ENCODE measurements at places on chromosomes 3 and 15.

DNA sequence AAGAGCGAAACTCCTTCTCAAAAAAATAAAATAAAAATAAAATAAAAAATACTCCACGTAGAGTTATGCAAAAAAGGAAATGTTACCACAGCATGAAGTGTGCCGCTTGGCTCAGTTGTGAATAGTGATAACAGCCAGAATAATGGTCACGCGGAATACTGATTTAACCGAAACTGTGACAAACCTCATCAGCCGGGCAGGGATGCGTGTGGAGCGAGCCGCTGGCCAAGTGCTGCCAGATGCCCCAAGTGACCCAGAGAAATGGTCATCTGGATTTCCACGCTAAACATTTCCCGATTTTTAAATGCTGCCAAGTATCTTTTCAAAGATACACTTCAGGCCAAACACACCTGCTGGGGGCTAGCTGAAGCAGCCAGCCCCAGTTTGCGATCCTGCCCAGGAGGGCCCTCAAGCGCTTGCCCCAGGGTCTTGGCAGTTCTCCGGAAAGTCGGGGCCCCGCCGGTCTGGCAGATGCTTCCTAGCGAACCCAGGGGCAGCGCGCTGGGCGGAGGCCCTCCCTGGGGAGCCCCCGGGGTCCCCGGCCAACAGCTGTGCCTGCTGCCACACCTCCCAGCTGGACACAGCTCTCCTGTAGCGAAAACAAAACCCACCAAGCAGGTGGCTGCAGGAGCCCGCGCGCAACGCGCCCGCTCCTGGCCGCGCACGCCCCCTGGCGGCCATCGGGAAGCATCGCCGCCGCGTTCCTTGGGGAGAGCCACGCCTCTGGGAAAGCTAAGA is 35.1 kb downstream of the CMTM6 start:
- DNase-seq = peak; percentile 83

- DNase-seq = no peak
Observed at GRCh38 chr15:34889476-34889875, 80.1 kb downstream of the AQR start.

GRCh38 chr3:184229394-184230080 is at the start of gene VWA5B2:
VWA5B2 (plus strand) TSS chr3:184229585; CDS start chr3:184230529, 944 bp downstream.
- peak; percentile 94 for DNase-seq

DNA sequence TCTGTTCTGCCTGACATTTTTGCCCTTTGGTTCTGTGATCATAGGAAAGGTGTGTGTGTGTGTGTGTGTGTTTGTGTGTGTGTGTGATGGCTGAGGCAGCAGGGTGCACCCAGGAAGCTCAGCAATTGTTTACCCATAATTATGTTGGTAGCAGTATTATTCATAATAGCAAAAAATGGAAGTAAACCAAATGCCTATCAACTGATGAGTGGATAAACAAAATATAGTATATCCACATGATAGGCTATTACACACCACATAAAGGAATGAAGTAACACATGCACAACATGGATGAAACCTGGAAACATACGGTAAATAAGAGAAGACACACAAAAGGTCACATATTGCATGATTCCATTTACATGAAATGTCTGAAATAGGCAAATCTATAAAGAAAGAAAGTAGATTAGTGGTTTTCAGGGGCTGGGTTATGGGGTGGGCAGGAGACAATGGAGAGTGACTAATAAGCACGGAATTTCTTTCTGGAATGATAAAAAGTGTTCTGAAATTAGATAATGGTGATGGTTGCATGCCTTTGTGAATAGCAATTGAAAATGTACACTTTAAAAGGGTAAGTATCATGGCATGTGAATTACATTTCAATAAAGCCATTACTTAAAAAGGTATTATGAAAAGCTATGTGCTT is 167.2 kb downstream of the POLR2M start:
- DNase-seq = no peak

GRCh38 chr3:156605686-156606605 is 51.0 kb upstream of the SSR3 start:
- DNase-seq = no peak

DNA sequence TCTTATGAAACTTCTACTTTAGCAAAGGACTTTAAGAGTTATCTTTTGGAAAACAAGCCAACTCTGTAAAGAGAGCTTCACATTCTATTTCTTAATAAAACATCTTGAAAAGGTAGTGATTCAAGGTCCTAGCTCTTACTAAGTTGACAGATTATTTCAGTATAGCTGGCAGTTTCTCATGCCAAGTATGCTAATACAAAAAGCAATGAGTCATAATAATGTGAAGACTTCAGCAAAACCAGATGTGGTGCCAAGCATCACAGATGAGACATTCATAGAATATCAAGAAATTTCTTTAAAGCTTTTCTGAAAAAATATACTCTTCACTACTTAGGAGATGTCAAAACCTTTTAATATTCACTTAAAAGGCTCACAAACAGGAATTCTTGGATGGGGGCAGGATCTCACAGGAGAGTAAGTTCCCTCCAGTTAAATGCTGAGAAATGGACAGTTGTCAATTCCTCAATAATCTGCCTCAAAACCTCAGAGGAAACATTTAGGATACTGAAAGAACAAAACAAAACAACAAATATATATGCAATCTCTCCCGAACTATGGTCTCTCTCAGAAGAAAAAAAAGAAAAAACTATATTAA is 45.6 kb downstream of the DCBLD2 start:
- no peak for DNase-seq

DNA sequence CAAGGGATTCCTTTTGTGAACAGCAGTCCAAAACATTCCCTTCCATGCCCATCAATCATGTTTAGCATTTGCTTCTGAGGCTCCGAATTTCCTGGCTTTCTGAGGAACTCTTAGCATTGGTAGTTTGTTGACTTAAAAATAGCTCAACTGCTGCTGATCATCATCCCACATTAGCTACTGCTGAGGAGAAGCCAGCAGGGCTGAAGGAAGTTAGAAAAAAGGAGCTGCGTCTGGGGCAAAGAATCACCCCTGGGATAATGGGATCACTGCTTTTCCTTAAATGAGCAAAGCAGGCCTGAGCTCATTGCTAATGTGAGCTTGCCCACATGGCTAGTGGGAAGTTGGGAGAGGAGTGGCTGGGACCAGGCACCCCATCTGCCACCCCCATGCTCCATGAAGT is 39.8 kb downstream of the CYP19A1 start:
- DNase-seq = no peak

DNA sequence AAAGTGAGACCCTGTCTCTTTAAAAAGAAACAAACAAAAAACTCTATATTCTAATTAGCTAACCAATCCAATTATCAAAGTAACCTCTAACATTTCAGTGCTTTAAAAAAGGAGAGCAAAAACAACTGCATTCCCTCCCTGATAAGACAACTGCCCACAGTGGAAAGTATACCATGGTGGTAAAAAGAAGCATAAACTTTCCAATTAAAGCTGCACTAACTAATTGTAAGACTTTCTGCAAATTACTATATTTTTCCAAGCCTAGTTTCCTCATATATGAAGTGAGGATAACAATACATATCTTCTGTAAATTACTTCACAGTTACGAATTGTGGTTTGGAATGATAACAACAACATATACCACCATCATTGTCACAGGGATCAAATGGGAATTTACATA is 35.5 kb downstream of the STAG1 start:
- DNase-seq = no peak

- no peak for DNase-seq
Observed at GRCh38 chr3:46845397-46845859, 17.8 kb downstream of the MYL3 start.

DNA sequence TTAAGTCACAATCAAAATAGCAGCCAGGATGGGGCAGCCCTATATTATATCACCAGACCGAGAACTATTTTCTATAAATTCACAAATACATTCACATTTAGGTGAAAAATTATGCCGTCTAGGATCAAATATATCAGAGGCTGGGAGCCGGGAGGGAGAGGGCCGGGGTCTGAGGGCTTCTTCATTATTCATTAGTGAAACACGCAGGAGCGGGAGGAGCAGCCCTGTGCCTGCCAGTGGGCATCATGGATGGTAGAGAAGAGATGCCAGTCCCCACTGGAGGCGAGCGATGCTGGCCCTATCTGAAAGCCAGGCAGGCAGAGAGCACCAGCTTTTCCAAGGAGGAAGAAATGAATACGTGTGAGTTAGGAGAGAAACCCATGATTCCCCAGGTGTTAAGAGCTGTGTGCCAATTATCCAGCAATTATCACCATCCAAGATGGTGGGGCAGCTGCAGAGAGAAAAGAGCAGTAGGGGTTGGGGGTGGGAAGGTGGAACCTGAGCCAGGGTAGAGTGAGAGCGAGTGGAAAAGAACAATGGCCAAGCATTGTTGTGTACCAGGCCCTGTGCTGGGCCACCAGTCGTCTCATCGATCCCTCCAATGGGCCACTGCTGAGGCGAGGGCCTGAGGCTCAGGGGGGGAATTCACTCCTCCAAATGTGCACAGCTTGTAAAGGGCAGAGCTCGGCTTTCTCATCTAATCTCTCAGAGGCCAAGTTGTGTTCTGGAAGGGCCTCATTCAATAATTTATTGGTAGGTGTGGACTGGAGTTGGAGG is 261.3 kb upstream of the TLE3 start:
- DNase-seq = no peak

DNA sequence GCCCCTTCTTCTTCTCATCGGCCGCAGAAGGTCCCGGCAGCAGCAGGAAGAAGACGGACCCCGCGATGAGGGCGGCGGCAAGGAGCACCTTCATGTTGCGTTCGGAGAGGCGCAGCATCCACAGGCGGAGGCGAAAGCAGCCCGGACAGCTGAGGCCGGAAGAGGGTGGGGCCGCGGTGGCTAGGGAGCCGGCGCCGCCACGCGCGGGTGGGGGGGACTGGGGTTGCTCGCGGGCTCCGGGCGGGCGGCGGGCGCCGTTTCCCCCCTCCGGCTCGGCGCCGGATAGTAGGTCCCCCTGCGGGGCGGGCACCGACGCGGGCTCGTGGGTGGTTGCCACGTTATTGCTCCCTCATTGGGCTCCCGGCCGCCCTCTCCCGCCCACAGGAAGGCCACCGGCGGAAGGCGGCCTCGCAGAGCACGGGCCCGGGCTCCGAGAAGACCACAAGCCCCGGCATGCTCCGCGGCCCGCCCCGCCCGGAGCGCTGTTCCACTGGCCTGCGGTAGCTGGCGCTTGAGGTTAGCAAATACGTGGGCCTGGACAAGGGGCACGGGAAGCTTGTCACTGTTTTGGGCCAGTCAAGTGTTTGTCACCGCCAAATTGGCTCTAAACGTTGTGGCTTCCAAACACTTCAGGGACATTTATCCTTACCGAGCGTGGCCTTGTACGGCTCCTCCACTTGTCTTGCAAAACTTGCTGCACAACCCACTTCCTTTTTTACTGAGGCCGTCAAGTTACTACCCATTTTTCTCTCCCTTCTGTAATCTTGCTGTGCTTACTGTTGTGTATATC is at the start of gene PPIB:
TSS of gene PPIB (minus strand) at position 154 of the 790 bp plus-strand sequence. CDS start at position 118, 36 bp downstream.
- DNase-seq = peak; percentile 98

DNA sequence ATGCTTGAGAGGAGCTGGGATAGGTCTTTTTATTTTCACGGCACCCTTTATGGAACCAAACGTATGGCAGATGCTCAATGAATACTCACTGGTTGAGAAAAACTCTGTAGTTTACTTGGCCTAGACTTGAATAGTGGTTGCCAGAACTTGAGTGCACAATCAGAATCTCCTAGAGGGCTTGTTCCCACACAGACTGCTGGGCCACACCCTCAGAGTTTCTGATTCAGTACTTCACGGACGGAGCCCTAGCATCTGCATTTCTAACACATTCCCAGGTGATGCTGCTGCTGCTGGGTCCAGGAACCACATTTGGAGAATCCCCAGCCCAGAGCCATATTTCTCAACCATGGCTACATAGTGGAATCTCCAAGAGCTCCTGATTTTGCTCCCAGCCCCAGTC is 24.6 kb downstream of the CA12 start:
- no peak for DNase-seq

GRCh38 chr15:35129361-35129760 is 44.3 kb upstream of the NANOGP8 start:
- no peak for DNase-seq

- peak; percentile 49 for DNase-seq
Observed at GRCh38 chr3:130354430-130354829, 9.0 kb downstream of the COL6A5 start.

GRCh38 chr3:43181202-43181821 is 75.4 kb upstream of the POMGNT2 start:
- no peak for DNase-seq

DNA sequence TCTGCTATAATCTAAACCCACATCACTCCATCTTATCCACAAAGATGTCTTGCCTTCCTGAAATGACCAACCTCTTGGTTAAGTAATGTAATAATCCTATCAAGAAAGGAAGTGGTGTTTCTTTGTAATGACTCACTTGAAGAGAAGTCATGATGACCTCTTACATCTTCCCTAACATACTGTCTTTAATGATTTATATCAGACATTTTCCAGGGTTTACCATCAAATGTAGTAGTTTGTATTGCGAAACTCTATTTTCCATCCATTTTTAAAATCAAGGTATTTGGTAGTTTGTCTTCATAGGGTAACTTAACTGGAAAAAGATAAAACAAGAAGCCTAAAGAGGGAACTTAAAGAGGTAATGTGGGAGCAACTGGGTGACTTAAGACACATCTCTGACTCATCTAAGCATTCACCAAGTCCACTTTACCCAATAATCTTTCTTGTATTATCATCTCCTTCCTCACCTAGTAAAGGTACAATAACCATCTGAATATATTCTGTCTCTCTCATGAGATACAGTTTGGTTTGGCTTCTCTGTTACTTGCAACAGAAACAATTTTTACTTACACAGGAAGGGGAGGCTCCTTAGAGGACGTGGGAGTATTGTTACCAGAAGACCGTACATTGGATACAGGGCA is 5.7 kb upstream of the MAPK6 start:
- no peak for DNase-seq

- no peak for DNase-seq
Observed at GRCh38 chr3:127158614-127159229, 34.2 kb upstream of the PRR23E start.

- DNase-seq = no peak
Observed at GRCh38 chr3:64272842-64273241, 47.6 kb upstream of the PRICKLE2 start.

- no peak for DNase-seq
Observed at GRCh38 chr3:5252131-5252530, 64.6 kb downstream of the EDEM1 start.

GRCh38 chr3:13200465-13200864 is 127.2 kb upstream of the IQSEC1 start:
- no peak for DNase-seq

- DNase-seq = no peak
Observed at GRCh38 chr15:100001405-100001804, 268.2 kb upstream of the LYSMD4 start.

DNA sequence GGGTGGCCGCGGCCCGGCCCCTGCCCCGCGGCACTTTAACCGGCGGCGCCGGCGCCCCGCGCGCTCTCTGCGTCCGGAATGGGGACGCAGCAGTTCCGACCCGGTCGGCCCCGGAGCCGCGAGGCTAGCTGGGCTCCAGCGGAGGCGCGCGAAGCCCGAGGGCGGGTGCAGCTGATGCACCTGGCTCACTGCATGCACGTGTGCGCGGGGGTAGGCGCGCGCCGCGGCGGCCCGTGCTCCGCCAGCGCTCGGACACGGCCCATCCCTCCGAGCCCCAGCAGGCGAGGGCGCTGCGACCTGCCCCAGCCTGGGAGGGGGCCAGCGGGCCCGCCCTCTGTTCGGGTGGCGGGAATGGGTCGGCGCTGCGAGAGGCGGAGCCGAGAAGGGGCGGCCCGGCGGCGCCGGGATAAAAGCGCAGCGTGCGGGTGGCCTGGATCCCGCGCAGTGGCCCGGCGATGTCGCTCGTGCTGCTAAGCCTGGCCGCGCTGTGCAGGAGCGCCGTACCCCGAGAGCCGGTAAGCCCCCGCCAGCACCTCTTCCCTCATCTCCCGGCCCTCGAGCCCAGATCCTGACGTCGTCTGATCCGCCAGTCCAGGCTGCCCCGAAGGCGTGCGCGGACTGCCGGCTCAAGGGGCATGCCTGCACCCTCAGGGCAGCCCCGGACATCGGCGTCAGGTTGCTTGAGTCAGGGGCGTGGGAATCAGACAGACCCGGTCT is at the start of the genes CHDH and IL17RB:
TSS of gene CHDH (minus strand) at position 286 of the 717 bp plus-strand sequence. CDS start 22,411 bp downstream, outside the sequence.
TSS of gene IL17RB (plus strand) at position 435 of the 717 bp plus-strand sequence. CDS start at position 456, 21 bp downstream.
- DNase-seq = no peak

Data from Karpas-422 (cell line).